Stimulated activated CD4-positive, alpha-beta T cell treated with anti-CD3 and anti-CD28 coated beads, TNF-alpha, amount 100 ng/mL, for 24 hours (primary cell): ENCODE measurements at places on chromosomes 2 and 18.
A peak's percentile ranks its signal among the peaks of the same experiment; 100 is the strongest.

GRCh38 chr18:76537621-76538020 is 42.6 kb upstream of the ZNF516 start:
- no peak for DNase-seq

DNA sequence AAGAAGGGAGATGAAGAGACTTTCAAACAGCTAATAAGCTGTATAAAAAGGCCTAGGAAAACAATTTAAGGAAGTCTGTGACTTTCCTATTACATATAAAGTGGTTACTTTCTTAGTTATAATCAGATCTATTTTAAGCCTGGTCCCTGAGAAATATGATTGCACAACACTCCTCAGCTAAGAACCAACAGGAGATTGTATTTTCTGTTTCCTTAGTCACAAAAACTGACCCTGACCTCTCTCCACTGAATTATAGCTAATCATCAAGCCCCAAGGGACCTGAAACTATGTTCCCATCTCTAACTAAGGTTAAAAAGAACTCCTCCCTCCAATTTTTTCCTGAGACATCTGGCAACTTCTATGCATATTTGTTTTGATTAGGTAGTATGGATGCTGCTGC is 106.9 kb downstream of the ROCK1 start:
- no peak for DNase-seq

DNA sequence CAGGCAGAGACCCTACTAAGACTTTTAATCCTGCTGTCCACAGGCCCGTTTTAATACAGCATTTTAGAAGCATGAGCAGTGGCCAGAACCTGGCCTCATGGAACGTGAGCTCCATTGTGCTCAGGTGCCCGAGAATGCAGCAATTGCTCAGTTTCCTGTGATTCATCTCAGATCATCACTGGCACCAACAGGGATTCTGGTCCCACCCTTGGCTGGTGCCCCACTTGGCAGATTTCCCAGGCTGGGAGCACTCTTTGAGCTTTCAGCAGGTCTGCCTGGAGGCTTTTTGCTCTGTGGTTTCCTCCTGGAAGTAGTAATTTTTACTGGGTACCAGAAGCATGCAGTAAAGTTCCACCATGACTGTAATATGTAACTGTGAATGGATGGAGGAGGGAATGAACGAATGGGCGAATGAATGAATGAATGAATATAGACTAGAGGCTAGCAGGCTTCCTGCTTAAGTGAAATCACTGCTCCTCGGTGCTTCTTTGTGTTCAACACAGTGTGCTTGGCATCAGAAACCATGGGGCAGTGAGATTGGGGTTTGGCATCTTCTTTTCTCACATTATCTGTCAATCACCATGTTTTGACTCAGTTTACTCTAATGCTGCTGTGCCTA is 312.9 kb downstream of the PRKCE start:
- peak; percentile 9 for DNase-seq

DNA sequence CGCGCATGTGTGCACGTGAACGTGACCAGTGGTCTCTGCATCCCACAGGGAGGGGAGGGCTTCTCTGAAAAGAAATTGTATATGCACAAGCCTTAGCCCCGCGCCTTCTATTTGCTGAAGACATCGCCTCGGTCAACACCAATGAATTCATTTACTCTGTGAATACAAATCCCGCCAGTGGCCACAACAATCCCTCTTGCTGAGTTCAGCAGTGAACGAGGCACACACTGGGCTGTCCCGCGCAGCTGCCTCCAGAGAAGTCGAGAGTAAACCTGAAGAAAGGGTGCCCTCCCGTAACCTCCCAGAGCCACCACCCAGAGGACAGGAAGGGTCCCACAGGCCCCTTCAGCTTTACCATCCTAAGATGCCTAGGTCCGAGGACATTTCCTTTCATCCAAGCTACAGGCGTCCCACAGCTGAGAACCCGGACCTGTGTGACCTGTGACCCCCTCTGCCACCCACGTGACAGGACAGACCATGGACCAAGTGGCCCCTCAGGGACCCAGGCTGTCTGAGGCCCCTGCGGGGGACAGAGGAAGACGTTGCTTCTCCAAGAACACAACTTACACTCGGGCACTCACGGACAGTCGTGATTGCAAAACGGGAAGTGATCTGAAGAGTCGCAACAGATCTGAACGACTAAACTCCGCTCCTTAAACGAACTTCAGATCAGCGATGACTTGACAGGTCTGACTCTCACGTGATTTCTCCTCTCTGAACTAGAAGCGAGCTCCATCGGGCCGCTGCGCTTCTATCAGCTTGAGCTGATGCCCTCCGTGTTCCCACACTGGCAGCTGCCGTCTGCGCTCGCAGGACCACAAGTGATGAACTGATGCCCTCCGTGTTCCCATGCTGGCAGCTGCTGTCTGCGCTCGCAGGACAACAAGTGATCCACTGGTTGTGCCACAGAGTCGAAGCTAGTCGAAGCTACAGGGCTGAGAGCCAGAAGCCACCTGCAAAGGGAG is 92.7 kb downstream of the ZNF516 start:
- DNase-seq, result no peak

- no peak for DNase-seq
Measured at GRCh38 chr2:218223046-218223445, 6.1 kb downstream of the ARPC2 start.

- no peak for DNase-seq
Measured at GRCh38 chr2:216202626-216203250, 93.6 kb downstream of the XRCC5 start.

DNA sequence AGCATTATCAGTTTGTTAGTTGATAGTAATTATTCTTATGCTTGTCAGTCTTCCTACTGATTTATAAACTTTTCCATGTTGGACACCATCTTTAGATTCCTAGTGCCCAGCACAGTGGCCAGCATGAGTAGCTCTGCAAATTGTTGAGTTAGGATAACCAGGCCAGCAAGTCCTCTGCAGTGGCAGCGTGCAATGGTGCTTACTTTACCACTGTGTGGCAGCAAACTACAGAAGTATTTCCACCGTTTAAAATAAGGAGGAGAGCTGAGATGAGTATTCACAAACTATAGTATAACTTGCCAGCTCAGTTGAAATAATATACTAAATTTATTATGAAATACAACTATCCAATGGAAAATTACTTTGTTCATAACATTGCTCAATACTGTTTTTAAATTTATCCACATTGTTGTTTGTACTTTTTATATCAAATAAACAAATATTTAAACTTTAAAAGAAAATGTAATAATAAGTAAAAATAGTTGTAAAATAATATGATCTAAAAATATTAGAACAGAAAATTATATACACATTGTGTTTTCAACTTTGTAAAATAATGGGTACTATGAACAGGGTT is 9.3 kb upstream of the THADA start:
- no peak for DNase-seq
